ENCODE measurements at places on chromosomes 4 and X. TPM values are rescaled to one million over a fixed set of nuclear protein-coding genes. Genes with fewer than 3 reads are reported as not detected.

- no peak for DNase-seq
Measured at GRCh38 chr4:1984406-1985191, 24.2 kb downstream of the NELFA start.

DNA sequence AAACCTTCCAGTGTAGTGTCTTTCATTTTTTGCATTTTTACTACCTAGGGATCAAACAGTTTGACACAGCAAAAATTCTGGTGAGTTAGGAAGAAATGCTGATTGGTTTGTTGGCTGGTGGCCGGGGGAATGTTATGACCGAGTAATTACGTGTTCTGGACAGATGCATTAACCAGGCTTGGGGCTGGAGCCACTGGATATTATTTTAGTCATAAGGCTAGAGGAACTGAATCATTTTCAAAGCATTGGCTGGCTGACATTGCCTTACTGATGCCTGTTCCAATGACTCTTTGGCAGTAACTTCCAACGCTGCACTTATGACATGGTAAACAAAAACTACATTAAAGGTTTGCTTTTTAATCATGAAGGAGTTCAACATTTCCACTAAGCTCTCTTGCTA, 84.6 kb downstream of the FBXO8 start:
- DNase-seq, result no peak

The CD38 gene
- polyA plus RNA-seq, result 1.3 TPM

The USP9X gene
- polyA plus RNA-seq, result 62.8 TPM

The ART3 gene
- 0.45 TPM for polyA plus RNA-seq

DNA sequence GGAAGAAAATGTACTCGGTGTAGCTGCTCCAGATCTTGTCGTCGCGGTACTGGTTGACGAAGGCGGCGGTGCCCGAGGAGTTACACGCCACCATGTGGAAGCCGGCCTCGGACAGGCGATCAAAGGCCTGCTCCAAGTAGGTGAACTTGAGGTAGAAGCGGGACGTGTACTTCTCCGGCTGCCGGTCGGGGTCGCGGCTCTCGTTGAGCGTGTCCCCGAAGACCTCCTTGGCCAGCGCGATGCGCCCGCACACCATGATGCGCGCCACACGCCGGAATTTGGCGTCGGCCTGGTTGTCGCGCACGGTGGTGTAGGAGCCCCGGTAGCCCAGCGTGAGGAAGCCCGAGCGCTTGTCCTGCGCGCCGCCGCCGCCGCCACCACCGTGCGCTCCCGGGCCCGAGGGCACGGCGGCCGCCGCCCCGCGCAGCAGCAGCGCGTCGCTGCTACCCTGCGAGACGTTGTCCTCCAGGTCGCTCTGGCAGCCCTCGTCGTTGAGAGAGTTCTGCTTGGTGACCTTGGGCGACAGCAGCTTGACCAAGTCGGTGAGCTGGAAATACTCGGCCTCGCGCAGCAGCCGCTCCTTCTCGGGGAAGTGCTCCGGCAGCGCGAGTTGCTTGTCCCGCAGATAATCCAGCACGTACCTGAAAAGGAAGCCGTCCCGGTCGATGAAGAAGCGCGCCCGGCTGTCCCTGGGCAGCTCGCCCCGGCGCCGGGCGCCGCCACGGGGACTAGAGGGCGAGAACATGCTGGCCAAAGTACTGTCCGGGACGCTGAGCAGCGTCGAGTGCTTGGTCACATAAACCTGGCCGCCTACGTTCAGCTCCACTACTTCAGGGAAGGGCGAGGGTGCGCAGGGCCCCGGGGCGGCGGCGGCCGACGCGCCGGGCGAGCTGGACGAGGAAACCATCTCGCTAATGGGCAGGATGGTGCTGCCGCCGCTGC, 775 bp downstream of the KCTD8 start:
- DNase-seq, result no peak

Data from right renal pelvis (tissue), 4 donors.